Thymus (tissue), 14 donors: ENCODE measurements at places on chromosomes 2 and 18. TPM values are rescaled to one million over a fixed set of nuclear protein-coding genes. Genes with fewer than 3 reads are reported as not detected.

DNA sequence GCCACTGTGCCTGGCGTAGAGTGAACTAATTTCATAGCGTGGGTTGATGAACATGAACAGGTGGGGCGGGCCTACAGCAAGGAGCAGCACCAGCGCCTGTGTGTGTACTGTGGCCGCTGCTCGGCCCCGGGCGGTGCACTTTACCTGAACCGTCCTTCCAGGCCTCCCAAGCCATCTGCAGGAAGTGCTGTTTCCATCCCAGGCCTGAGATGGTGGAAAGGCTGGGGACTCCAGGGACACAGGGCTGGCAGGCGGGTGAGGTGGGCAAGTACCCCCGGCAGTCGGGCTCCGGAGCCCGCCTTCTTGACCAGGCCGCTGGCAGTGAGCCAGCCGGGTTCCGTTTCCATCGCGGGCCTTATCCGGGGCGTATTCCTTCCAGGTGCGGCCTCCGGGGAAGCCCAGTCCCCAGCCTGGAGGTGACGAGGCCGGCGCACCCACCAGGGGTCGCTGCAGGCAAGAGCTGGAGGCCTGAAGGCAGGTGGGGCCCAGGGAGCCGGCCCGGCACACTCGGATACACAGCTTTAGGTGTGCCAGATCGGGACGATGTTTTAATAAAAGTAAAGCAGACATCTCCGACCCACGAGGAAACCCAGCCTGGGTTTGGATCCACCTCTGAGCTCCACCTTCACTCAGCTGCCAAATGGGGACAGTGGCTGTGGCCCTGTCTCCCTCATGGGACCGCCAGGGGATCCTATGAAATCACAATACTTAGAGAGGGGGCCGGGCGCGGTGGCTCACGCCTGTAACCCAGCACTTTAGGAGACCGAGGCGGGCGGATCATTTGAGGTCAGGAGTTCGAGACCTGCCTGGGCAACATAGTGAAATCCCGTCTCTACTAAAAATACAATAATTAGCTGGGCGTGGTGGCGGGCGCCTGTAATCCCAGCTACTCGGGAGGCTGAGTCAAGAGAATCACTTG is 22.7 kb upstream of the PDIA6 start:
- peak; percentile 83 for DNase-seq

PCGF1 gene
- 14.1 TPM for total RNA-seq

GRCh38 chr2:130378898-130379214 is 23.0 kb downstream of the PTPN18 start:
- DNase-seq: no peak

PID1 gene
- 1.0 TPM for total RNA-seq
